Activated naive CD4-positive, alpha-beta T cell treated with anti-CD3 and anti-CD28 coated beads for 36 hours (primary cell): ENCODE measurements at places on chromosomes 13 and 19.

- no peak for DNase-seq
Observed at GRCh38 chr13:41700790-41701310, 243.5 kb downstream of the RGCC start.

DNA sequence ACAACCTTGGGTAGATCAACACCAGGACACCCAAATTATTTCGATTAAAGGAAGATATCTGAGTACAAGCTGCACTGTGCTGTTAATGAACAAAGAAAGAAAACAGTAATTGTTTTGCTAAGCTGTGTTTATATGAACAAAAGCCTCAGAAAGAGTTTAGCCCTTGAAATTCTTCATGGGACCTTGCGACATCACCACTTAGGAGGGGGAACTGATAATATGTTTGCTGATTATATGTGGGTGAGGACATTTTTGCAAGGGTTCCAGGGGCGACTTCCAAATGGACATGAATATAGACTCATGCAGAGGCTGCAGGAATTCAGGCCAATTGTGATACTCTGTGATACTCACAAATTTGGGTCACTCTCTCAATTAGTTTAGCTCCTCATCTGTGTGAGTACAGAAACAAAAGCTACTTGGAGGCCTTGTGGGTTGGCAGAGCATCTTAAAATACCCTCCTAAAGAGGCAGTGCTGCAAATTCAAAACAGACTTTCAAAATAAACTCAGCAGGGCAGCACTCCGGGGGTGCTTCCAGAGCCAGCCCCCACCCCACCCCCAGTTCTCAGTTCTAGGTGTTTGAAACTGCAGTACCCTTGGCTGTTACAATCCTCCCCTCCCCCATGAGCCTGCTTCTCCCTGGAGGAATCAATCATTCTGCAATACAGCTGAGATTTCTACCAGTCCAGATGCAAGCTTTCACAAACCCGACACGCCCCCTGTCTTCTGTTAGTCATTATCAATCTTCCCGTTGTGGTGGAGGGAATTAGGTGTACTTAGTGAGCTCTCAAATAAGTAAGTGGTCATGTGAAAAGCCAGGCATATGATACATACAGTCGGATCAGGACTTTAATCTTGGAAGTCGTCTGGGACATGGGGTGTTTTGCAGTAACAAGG is 97.0 kb upstream of the MBNL2 start:
- peak; percentile 44 for DNase-seq

GRCh38 chr19:9407827-9408226 is 27.5 kb downstream of the ZNF266 start:
- DNase-seq, result no peak

GRCh38 chr19:55319785-55320184 is 5.4 kb downstream of the TMEM150B start:
- no peak for DNase-seq

DNA sequence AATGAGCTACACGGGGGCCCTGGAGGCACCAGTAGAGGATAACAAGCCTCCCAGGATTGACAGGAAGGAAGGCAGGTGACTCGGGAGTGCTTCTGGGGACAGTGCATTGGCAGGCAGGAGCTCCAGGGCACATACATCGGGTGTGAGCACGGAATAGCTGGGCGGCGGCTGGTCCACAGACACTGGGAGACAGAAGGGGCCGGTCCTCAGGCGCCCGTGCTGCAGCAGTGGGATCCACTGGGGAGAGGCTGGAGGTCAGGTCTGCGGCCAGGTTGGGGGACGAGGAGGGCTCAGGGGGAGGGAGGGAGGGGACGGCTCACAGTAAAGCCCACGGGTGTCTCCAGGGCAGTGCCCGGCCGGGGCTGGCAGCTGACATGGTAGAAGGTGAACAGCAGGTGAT is 2.1 kb upstream of the ANGPTL8 start:
- no peak for DNase-seq

DNA sequence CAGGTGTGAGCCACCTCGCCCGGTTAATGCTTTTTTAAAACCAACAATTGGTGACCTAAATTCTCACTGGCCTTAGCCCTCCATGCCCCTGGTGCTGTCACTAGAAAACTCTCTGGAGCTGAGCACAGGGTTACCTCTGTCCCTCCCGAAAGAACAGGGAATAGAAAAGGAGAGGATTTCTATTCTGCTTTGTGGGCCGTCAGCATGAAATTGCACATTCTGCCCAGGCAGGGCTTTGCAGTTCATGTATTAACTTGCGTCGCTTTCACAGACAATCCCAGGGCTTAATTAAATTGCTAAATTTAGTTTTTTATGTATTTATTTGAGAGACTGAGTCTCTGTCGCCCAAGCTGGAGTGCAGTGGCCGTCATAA is 583 bp upstream of the ZNF480 start:
- no peak for DNase-seq

- no peak for DNase-seq
Observed at GRCh38 chr13:90118467-90119071, 1228.9 kb upstream of the MIR17HG start.

DNA sequence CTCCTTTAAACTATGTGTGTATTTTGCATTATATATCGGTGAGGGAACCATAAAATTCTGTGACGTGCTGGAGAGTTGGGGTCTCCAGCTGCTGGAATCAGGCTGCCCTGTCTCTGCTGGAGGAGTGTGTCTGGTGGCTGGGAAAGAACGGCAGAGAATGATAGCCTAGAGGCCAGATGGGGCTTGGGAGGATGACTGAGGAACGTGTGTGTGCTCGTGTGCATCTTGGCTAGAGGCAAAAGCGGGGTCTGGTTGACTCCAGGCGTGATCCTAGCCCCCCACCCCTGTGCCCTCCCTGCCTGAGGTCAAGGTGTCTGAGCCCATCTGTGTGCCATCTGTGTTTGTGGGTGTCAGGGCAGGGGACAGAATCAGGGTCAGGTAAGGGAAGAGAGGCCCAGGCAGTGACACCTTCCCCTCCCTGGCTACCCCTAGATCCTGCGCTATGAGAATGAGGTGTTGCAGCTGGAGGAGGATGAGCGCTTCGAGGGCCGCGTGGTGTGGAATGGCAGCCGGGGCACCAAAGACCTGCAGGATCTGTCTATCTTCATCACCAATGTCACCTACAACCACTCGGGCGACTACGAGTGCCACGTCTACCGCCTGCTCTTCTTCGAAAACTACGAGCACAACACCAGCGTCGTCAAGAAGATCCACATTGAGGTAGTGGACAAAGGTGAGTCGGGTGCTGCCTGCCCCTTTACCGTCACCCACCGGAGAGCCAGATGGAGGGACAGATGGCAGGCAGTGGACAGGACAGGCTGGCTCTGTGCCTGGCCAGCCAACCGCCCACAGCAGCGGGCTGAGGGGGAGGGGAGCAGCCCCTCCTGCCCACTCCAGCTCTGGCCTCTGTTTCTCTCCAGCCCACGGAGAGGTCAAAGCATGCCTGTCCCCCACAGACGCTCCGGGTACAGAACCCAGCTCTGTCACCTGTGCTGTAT is 3.1 kb downstream of the SCN1B start:
- DNase-seq, result no peak

GRCh38 chr13:111074826-111075225 is 40.3 kb upstream of the ARHGEF7 start:
- no peak for DNase-seq

GRCh38 chr13:32737679-32738078 is 151.4 kb downstream of the PDS5B start:
- no peak for DNase-seq

GRCh38 chr13:60075850-60076249 is 87.9 kb downstream of the DIAPH3 start:
- DNase-seq, result no peak

DNA sequence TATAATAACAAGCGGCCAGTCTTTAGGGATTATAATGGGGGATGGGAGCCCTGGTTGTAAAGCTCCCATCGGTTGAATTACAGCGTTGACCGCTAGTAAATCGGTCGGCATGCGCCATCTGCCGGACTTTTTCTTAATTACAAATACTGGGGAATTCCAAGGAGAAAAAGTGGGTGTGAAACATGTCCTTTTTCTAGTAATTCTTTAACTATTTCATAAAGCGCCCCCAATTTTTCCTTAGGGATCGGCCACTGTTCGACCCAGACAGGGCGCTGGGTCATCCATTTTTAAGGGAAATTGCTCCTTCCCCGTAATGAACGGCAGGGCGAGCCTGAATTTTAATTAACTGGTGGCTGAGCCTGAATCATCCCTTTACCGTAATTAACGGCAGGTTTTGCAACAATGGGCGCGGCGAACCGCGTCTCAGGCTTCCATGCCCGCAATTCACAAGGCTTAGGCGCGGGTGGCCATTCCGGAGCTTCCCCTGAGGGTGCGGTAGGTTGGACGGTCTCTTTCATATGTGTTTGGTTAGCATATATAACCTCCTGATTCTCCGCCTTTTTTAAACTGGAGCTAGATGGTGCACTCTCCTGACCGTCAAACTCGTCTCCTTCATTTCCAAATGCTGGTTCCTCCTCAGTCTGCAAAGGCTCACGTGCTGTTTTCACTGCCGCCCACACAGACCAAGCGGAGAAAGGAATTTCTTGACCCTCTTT is 30.2 kb upstream of the EVI5L start:
- peak; percentile 76 for DNase-seq

DNA sequence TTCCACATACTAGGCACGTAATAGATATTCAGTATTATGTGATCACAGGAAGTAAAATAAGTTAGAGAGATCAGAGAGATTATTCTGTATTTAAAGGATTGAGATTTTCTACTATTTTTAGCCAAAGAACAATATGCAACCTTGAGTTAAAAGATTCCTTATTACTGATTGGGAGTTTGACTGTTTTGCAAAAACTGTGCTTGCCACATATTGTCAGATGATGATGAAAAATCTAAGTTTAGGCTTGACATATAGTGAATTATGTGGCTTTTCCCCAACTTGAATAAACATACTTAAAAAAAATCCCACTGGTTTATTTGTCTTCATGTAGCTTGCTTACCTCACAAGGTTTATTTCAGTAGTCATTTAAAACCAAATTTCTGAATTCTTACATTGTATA is 194.4 kb downstream of the KCNRG start:
- DNase-seq, result no peak

- DNase-seq, result no peak
Observed at GRCh38 chr19:42466521-42467182, 23.9 kb upstream of the CXCL17 start.

GRCh38 chr19:45615795-45616703 is 14.0 kb upstream of the GPR4 start:
- peak; percentile 85 for DNase-seq

DNA sequence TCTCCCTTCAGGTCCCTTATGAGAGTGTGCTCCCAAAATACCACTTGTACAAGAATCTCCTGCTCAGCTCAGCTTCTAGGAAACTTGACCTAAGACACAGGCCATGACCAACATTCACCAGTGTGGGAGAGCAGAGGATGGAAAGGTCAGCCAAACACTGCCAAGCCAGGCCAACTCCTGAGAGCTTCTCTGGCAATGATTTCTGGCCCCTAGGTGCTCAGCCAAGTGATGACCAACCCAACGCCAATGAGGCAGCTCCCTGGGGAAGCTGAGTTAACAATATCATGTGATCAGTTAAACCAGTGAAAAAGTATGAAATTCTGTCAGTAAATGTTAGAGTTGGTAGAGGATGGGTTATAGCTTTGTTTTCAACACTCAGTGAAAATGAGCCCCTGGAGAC is 49.1 kb upstream of the FLT1 start:
- no peak for DNase-seq
